Activated CD4-positive, alpha-beta T cell treated with anti-CD3 and anti-CD28 coated beads, Interleukin-2, amount 50 U/mL, for 4 hours (primary cell): ENCODE measurements at places on chromosomes 5 and 9.

DNA sequence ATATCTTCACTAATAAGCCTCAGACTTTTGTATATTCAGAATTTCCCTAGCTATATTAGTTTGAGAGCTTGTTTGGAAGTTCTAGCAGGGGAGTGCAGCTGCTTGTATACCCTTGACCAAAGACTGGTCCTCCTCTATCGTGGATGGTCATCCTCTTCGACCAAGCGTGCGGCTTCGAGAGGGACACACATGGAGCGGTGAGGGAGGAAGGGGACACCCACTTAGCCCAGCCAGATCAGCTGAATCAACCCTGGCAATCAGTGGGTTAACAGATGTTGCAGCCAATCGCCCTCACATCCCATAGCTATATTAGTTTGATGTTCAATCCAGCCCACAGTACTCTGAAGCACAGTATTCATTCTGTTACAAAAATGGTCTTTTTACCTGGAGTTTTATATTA, 3.2 kb downstream of the CAVIN4 start:
- DNase-seq, result no peak

DNA sequence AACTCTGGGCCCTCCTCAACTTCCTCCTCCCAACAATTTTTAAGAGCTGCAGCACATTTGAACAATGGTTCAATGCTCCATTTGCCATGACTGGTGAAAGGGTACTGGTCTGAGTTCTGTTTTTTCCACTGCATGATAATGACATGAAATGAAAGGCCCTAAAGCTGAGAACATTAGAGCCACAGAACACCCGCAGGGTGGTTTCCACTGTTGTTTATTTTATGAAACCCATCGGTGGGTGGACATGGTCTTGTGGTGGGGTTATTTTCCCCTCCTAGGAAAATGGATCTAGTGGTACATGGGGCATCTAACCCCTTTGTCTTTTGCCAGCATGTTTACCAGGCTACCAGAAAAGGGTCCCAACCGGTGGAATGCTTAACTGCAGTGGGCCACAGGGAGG, 71.8 kb downstream of the SMARCA2 start:
- no peak for DNase-seq

DNA sequence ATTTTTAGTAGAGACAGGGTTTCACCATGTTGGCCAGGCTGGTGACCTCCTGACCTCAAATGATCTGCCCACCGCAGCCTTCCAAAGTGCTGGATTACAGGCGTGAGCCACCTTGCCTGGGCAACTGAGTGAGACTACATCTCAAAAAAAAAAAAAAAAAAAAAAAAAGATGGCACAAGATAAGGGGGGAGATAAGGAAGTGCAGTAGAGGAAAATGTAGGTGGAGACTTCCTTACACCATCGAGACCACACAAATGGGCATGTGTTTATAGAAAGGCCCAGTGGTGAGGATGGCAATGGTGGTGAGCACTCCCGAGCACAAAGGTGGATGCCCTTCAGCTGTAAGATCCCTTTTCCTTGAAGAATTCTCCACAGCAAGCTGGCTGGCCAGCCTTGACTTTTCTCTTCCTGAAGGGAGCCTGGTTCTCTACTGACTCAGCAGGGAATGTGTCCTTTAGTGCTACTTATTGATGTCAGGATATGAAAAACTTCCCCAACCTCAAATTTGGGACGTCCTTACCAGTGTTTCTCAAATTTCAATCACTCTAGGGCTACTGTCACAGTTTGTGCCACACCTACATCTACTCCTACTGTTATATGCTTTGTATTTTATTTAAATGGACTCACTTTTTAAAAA, 28.2 kb downstream of the ERGIC1 start:
- DNase-seq, result no peak

DNA sequence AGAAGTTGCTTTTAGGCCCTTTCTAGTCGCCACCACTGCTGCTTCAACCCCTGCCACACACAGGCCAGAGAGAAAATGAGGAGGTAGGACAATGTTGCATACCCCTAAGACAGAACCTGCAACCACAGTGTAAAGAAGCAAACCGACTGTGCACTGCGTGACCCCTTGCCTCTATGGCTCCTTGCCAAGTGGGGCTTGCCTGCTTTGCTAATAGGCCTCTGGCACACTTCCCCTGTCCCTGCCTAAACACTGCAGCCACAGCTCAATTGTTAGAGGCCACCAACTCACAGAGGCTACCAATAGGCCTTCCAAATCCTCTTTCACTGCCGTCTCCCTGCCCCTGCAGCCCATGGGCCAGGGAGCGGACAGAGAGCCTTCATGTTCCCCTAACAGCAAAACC, 280.1 kb downstream of the CDH10 start:
- no peak for DNase-seq
